Activated CD8-positive, alpha-beta T cell treated with anti-CD3 and anti-CD28 coated beads, Interleukin-2, amount 10 ng/mL, durations not matched to agents 7 days and 5 days (primary cell): ENCODE measurements at places on chromosomes 1 and 21. TPM values are rescaled to one million over a fixed set of nuclear protein-coding genes. Genes with fewer than 3 reads are reported as not detected.

GRCh38 chr1:221025956-221026355 lies 146.7 kb downstream of the HLX start:
- H3K4me3 ChIP-seq, result no peak overlapping the region
- DNase-seq, result no peak
- H3K27me3 ChIP-seq, result no peaks in the 10 kb centered on the region
- no peaks in the 10 kb centered on the region for H3K36me3 ChIP-seq

GRCh38 chr1:186474208-186474607 lies 13.3 kb upstream of the PDC start:
- DNase-seq, result no peak
- no peak overlapping the region for H3K27ac ChIP-seq
- no peaks in the 10 kb centered on the region for H3K4me1 ChIP-seq
- H3K4me3 ChIP-seq, result no peak overlapping the region
- no peaks in the 10 kb centered on the region for H3K36me3 ChIP-seq
- peaks cover 6% of the 10 kb centered on the region for H3K27me3 ChIP-seq

GRCh38 chr1:9615316-9616063 lies 26.8 kb downstream of the TMEM201 start:
- H3K4me1 ChIP-seq, result no peaks in the 10 kb centered on the region
- no peak overlapping the region for H3K4me3 ChIP-seq
- peaks cover 9% of the 10 kb centered on the region for H3K36me3 ChIP-seq
- H3K27me3 ChIP-seq, result peaks cover 4% of the 10 kb centered on the region
- DNase-seq, result peak; percentile 74

DNA sequence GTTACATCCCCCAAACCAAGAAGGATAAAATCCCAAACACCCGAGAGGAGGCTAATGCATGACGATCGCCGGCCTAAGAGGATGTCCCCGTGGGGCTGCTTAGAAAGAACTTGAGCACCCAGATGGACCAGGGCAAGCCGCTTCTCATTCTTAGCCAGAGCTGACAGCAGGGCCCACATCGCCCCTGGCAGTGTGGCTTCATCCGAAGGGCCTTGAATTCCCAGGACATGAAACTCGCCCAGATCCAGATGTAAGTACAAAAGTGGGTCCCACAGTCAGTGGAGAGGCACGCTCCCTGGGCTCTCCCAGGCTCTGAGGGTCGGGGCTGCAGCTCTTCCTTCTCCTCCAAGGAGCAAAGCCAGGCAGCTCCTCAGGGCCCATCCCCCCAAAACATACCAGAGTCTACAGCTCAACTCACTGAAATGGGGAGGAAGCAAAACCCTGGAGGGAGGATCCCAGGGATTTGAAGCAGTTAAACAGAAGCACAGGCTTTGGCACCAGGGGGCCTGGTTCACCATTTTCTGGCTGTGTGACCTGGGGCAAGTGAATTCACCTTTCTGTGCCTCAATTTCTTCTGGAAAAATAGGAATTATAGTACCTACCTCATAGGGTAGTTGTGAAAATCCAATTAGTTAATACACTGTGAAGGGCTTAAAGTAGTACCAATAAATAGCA lies 85.6 kb downstream of the MAN1C1 start:
- no peak overlapping the region for H3K27ac ChIP-seq
- H3K27me3 ChIP-seq, result peaks cover 3% of the 10 kb centered on the region
- no peak overlapping the region for H3K4me3 ChIP-seq
- DNase-seq, result no peak

DNA sequence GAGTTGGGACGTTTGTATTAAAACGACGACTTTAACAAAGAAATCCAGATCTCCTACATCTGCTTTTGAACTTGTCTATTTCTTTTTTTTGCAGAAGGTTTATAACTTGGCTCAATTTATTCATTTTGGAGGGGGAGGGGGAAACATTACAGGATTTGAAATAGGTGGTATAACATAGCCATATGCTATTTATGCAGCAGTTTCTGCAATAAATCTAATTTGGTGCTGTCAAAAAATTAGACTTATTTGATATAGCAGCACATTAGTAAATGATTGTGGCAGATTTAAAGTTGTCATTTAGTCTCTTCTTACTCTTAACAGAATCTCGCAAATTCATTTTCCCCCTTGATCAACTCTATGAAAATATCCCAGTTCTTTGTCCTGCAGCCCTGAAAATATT lies 138.2 kb downstream of the SDCCAG8 start:
- H3K4me3 ChIP-seq, result no peak overlapping the region
- H3K36me3 ChIP-seq, result no peaks in the 10 kb centered on the region
- no peak for DNase-seq
- peaks cover 9% of the 10 kb centered on the region for H3K4me1 ChIP-seq

Gene ADGRL4
- total RNA-seq, result not detected

GRCh38 chr1:38686167-38686926 lies 173.2 kb downstream of the RRAGC start:
- H3K4me1 ChIP-seq, result no peaks in the 10 kb centered on the region
- H3K36me3 ChIP-seq, result no peaks in the 10 kb centered on the region
- H3K27ac ChIP-seq, result no peak overlapping the region
- no peak for DNase-seq

GRCh38 chr1:228996281-228996680 lies 261.0 kb downstream of the RHOU start:
- H3K4me3 ChIP-seq, result no peak overlapping the region
- H3K27ac ChIP-seq, result no peak overlapping the region
- peaks cover 3% of the 10 kb centered on the region for H3K4me1 ChIP-seq
- no peaks in the 10 kb centered on the region for H3K36me3 ChIP-seq
- DNase-seq, result no peak

GRCh38 chr1:15384301-15384901 lies 25.3 kb upstream of the EFHD2 start:
- H3K4me1 ChIP-seq, result peaks cover 7% of the 10 kb centered on the region
- peaks cover 29% of the 10 kb centered on the region for H3K27me3 ChIP-seq
- no peaks in the 10 kb centered on the region for H3K36me3 ChIP-seq
- no peak for DNase-seq

- H3K36me3 ChIP-seq, result no peaks in the 10 kb centered on the region
- H3K27ac ChIP-seq, result no peak overlapping the region
- peaks cover 1% of the 10 kb centered on the region for H3K27me3 ChIP-seq
- H3K4me1 ChIP-seq, result no peaks in the 10 kb centered on the region
Observed at GRCh38 chr1:14506471-14507255, 91.8 kb upstream of the KAZN start.

- H3K27ac ChIP-seq, result peak overlapping the region; percentile 86
- H3K4me3 ChIP-seq, result peak overlapping the region; percentile 3
- no peaks in the 10 kb centered on the region for H3K27me3 ChIP-seq
- H3K36me3 ChIP-seq, result peaks cover 5% of the 10 kb centered on the region
Observed at GRCh38 chr1:226001963-226002666, 3.0 kb upstream of the SDE2 start.

GRCh38 chr1:30656171-30656940 lies 67.0 kb downstream of the MATN1 start:
- DNase-seq, result no peak

DNA sequence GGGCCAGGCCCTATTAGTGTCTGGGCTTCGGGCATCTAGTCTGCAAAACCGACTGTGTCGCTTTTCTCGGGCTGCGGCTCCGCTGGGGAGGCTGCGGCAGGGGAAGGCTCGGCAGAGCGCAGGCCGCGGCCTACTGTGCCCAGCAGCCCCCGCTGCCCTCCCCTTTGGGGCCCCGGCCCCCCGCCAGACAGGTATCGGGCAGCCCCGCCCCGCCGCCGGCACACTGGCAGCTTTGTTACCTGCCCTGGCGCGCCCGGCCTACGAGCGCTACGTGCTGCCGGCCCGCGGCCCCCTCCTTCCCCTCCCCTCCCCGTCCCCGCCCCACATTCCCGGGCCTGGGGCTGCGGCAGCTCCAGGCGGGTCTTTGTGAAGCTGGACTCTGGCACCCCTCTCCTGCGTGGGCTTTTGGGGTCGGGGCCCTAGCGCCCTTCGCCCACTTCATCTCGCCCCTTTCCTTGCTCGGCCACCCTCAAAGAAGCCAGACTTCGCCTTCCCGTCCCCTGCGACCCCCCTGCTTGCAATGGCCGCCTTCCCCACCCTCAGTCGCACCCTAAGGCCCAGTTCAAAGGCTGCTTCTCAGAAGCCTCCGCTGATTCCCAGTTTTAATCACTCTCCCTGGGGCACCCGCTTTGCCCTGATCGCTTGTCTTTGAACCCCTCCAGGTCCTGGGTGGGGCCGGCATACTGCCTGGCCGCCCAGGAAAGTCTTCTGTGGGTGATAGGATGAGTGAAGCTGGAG lies 48.9 kb upstream of the SLC2A1 start:
- no peak overlapping the region for H3K4me3 ChIP-seq
- no peak overlapping the region for H3K27ac ChIP-seq
- H3K27me3 ChIP-seq, result peaks cover 12% of the 10 kb centered on the region
- H3K36me3 ChIP-seq, result no peaks in the 10 kb centered on the region
- no peak for DNase-seq
- H3K4me1 ChIP-seq, result peaks cover under 1% of the 10 kb centered on the region

GRCh38 chr21:37146320-37147235 lies 73.5 kb downstream of the TTC3 start:
- H3K4me3 ChIP-seq, result no peak overlapping the region
- peaks cover 56% of the 10 kb centered on the region for H3K36me3 ChIP-seq
- H3K4me1 ChIP-seq, result peaks cover 10% of the 10 kb centered on the region
- H3K27ac ChIP-seq, result no peak overlapping the region

DNA sequence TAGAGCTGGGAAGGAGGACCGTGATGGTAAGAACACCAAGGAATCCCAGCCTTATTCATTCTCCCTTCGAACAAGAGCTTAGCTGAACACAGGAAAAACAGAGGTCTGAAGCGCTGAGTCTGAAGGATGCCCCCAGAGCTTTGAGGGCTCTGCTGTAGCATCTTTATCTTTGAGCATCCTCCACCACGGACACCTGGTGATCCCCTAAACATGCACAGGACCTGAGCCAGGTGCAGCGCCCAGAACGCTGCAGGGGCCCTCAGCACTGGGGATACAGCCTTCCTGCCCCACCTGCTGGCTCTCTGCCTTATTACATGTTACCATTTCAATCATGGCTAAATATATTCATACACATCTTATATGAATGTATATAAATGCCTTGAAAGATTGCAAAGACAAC lies 7.7 kb upstream of the GPATCH4 start:
- H3K4me1 ChIP-seq, result peaks cover 15% of the 10 kb centered on the region
- no peaks in the 10 kb centered on the region for H3K36me3 ChIP-seq
- no peak overlapping the region for H3K4me3 ChIP-seq
- DNase-seq, result peak; percentile 79

DNA sequence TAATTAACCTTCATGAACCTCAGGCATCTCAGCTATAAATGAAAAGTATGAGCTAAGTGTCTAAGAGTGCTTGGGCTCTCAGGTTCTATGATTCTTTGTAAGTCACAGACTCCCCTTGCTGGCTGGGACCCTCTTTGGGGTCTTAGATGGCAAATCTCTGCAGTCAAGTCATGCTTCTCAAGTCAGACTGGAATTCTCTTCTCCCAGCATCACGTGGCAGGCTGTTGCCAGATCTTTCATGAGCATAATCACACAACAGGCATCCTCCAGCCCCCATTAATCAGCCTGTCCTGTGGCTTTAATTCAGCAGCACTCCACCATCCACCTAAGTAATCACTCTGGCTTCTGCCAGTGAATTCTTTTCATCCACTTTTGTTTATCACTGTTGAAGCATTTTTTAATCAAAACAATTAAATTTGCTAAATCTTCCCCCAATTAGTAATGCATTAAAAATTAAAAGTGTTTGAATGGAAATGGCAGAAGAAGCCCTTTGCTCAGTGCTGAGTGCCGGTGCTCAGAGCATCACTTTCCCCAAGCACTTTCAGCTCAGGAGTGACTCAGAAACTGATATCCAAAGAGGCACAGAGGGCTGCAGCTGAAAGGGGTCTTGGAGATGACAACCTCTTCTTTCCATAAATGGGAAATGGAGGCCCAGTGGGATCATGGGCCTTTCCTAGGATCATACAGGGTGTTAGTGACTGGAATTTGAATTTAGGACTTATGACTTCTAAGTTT lies 50.2 kb downstream of the C8A start:
- H3K27me3 ChIP-seq, result no peaks in the 10 kb centered on the region
- H3K4me1 ChIP-seq, result no peaks in the 10 kb centered on the region
- H3K27ac ChIP-seq, result no peak overlapping the region
- no peak for DNase-seq

GRCh38 chr1:231507476-231508355 lies 20.8 kb upstream of the TSNAX start:
- peaks cover 28% of the 10 kb centered on the region for H3K27me3 ChIP-seq
- H3K4me3 ChIP-seq, result no peak overlapping the region
- no peaks in the 10 kb centered on the region for H3K36me3 ChIP-seq
- H3K4me1 ChIP-seq, result peaks cover 2% of the 10 kb centered on the region
- no peak for DNase-seq

Gene LRRC38
- total RNA-seq, result not detected

DNA sequence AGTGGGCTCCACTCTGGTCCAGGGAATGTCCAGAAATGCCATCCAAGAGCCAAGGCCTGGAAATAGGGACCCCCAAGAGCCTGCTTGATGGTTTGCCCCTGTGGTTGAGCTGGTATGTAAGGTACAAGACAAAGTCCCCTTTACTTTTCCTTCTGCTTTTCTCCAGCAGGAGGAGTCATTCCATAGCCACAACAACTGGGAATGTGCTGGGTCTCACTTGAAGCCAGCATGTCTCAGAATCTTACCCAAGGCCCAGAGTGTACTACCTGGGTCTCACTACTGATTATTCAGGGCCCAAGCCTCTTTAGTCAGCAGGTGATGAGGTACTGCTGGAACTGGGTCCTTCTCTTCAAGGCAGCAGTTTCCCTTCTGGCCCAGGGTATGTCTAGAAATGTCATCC lies 62.1 kb upstream of the CD55 start:
- H3K27ac ChIP-seq, result no peak overlapping the region
- DNase-seq, result no peak
- H3K4me1 ChIP-seq, result peaks cover 2% of the 10 kb centered on the region
- peaks cover 10% of the 10 kb centered on the region for H3K36me3 ChIP-seq
- no peaks in the 10 kb centered on the region for H3K27me3 ChIP-seq

Gene ASPM
- 87.9 TPM for total RNA-seq

GRCh38 chr1:65243491-65243890 lies 65.9 kb upstream of the DNAJC6 start:
- H3K4me3 ChIP-seq, result no peak overlapping the region
- no peak for DNase-seq
- H3K27ac ChIP-seq, result no peak overlapping the region
- peaks cover 28% of the 10 kb centered on the region for H3K27me3 ChIP-seq
- no peaks in the 10 kb centered on the region for H3K36me3 ChIP-seq
- H3K4me1 ChIP-seq, result no peaks in the 10 kb centered on the region

GRCh38 chr1:203589171-203589570 lies 37.5 kb upstream of the ATP2B4 start:
- no peak overlapping the region for H3K4me3 ChIP-seq
- no peak overlapping the region for H3K27ac ChIP-seq
- peaks cover 19% of the 10 kb centered on the region for H3K27me3 ChIP-seq
- no peak for DNase-seq
- no peaks in the 10 kb centered on the region for H3K36me3 ChIP-seq

- H3K4me3 ChIP-seq, result no peak overlapping the region
- no peaks in the 10 kb centered on the region for H3K36me3 ChIP-seq
- H3K4me1 ChIP-seq, result no peaks in the 10 kb centered on the region
- no peak for DNase-seq
- H3K27me3 ChIP-seq, result no peaks in the 10 kb centered on the region
- no peak overlapping the region for H3K27ac ChIP-seq
Observed at GRCh38 chr1:220485131-220485530, 42.8 kb upstream of the MARK1 start.

Gene INSRR
- total RNA-seq, result 0.21 TPM

Gene TBX19
- total RNA-seq, result 2.1 TPM
